ENCODE measurements at places on chromosomes 3 and 15. TPM values are rescaled to one million over a fixed set of nuclear protein-coding genes. Genes with fewer than 3 reads are reported as not detected.

Gene ITIH1
- not detected for total RNA-seq

Gene DUOXA2
- not detected for total RNA-seq

Gene SLC51B
- not detected for total RNA-seq

Gene KBTBD12
- total RNA-seq = not detected

Gene ZNF80
- total RNA-seq = not detected

Gene SLC22A14
- total RNA-seq = not detected

Gene SAXO2
- total RNA-seq = 0.22 TPM

Gene CYP19A1
- 16.7 TPM for total RNA-seq

Gene STRA6
- not detected for total RNA-seq

Gene OCA2
- 1.1 TPM for total RNA-seq

Gene RBM5
- total RNA-seq = 276 TPM

Gene C3orf80
- 1.1 TPM for total RNA-seq

Gene SNURF
- 1.9 TPM for total RNA-seq

Gene ARRDC4
- 28.7 TPM for total RNA-seq

Gene MINDY4B
- not detected for total RNA-seq

Gene PIGZ
- 18.5 TPM for total RNA-seq

Gene PRR20G
- not detected for total RNA-seq
